ENCODE measurements at places on chromosomes 4 and X. TPM values are rescaled to one million over a fixed set of nuclear protein-coding genes. Genes with fewer than 3 reads are reported as not detected.

The DMD gene
- total RNA-seq, result 5.3 TPM

The RTL9 gene
- not detected for total RNA-seq

The GPR143 gene
- total RNA-seq, result 1.4 TPM

- H3K4me3 ChIP-seq, result no peak overlapping the region
- H3K4me1 ChIP-seq, result no peaks in the 10 kb centered on the region
- DNase-seq, result no peak
- no peaks in the 10 kb centered on the region for H3K36me3 ChIP-seq
- no peak overlapping the region for H3K27ac ChIP-seq
- H3K27me3 ChIP-seq, result peaks cover 5% of the 10 kb centered on the region
Measured at GRCh38 chrX:50718776-50719175, 95.2 kb downstream of the SHROOM4 start.

- no peaks in the 10 kb centered on the region for H3K4me1 ChIP-seq
- no peak for DNase-seq
- H3K27ac ChIP-seq, result no peak overlapping the region
- H3K27me3 ChIP-seq, result no peaks in the 10 kb centered on the region
- H3K36me3 ChIP-seq, result no peaks in the 10 kb centered on the region
Measured at GRCh38 chr4:8761167-8761823, 110.3 kb downstream of the HMX1 start.

DNA sequence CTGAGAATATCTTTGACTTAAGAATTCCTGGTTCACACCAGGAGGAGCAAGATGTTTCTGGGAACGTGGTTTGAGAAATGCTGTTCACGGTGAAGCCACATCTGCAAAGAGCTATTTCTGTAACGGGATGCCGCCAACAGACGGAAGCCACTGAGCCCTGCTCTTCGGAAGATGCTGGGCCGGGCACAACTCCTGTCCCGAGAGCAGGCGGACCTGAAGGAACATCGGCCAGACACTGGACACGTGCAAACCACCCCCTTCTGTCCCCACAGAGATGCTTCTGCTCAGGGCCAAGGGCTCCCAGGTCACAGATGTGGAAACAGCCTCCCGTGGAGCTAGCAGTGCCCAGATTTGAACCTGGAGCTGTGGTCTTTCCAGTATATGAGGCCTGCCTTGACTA lies 24.3 kb downstream of the HMX1 start:
- H3K4me1 ChIP-seq, result no peaks in the 10 kb centered on the region
- no peak overlapping the region for H3K4me3 ChIP-seq
- H3K27me3 ChIP-seq, result peaks cover 91% of the 10 kb centered on the region
- no peaks in the 10 kb centered on the region for H3K36me3 ChIP-seq
- H3K27ac ChIP-seq, result no peak overlapping the region

DNA sequence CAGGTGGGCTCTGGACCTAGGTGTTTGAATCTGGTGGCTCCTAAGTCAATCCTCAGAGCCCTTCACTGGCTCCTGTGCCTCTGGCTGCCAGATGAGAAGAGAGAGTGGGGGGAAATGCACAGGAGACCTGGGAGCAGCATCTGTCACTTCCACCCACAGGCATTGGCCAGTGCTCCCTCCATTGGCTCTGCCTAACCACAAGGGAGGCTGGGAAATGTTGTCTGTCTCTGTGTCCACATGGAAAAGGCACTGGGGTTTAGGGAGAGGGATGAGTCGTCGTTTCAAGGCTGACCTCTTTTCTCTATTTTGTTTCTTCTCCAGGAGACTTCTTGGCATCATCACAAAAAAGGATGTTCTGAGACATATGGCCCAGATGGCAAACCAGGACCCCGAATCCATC lies 76.4 kb downstream of the CLCN4 start:
- no peak for DNase-seq
- no peaks in the 10 kb centered on the region for H3K27me3 ChIP-seq
- H3K4me1 ChIP-seq, result no peaks in the 10 kb centered on the region
- H3K27ac ChIP-seq, result no peak overlapping the region
- H3K4me3 ChIP-seq, result no peak overlapping the region

DNA sequence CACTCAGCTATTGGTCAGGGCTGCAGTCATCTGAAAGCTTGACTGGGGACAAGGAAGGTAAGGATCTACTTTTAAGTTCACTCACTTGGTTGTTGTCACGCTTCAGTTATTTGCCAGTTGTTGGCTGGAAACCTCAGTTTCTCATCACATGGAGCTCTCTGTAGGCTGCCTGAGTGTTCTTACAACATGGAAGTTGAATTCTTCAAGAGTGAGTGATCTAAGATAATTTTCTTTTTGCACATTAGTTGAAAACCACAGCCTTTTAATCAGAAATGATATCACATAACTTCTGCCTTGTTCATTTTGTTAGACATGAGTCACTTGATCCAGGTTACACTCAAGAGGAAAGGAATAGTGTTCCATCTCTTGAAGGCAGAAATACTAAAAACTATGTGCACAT lies 552.7 kb downstream of the RAPGEF2 start:
- no peak overlapping the region for H3K4me3 ChIP-seq
- DNase-seq, result no peak
- no peak overlapping the region for H3K27ac ChIP-seq
- H3K4me1 ChIP-seq, result no peaks in the 10 kb centered on the region
- H3K27me3 ChIP-seq, result no peaks in the 10 kb centered on the region

DNA sequence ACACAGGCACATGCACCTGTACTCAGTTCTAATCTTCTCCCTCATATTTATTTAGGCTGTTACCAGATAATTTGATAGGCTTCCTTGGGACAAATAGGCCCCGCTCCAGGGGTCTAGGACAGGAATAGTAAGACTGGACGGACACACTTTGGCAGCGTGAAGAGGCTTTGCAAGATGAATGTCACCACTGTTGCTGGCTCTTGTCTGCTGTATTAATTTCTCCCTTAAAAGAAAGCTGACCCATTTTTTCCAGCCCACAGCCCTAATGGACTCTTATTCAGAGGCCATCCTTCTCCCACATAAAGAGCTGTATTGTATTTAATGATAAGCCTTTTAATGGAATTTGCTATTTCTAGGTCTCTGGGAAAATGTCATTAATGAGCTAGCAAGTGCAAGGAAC lies 18.0 kb downstream of the FAM184B start:
- no peak overlapping the region for H3K4me3 ChIP-seq
- no peak overlapping the region for H3K27ac ChIP-seq
- no peaks in the 10 kb centered on the region for H3K4me1 ChIP-seq

DNA sequence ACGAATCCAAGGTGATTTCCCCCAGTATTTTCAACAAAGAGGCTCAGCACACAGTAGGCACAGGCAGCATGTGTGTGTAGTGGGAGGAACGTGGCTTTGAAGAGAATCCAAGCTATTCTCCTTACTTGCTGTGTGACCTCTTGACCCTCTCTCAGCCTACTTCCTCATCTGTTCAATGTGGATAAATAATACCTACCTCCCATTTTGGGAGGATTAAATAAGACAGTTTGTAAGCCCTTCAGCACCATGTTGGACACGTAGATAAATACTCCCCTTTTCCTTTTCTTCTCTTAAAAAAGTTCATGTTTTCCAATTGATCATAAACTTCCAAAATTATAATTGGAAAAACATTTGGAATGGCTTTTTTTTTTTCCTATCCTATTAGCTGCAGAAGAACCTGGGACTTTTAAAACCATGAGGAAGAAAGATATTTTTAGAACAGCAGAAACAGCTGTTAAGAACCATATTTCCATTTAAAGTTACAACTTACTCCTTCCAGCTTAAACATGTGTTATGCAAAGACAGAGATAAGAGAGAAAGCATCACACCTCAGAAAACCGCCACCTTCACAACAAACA lies 56.1 kb upstream of the TMEM131L start:
- DNase-seq, result no peak
- H3K27ac ChIP-seq, result no peak overlapping the region
- H3K4me3 ChIP-seq, result no peak overlapping the region
- H3K36me3 ChIP-seq, result no peaks in the 10 kb centered on the region
- no peaks in the 10 kb centered on the region for H3K27me3 ChIP-seq

- no peaks in the 10 kb centered on the region for H3K27me3 ChIP-seq
- H3K36me3 ChIP-seq, result no peaks in the 10 kb centered on the region
- no peak overlapping the region for H3K4me3 ChIP-seq
- H3K4me1 ChIP-seq, result no peaks in the 10 kb centered on the region
- DNase-seq, result no peak
- H3K27ac ChIP-seq, result no peak overlapping the region
Measured at GRCh38 chr4:143882892-143883291, 22.5 kb downstream of the GYPE start.

GRCh38 chr4:54322818-54323417 lies 93.8 kb downstream of the PDGFRA start:
- DNase-seq, result no peak
- H3K36me3 ChIP-seq, result no peaks in the 10 kb centered on the region
- no peaks in the 10 kb centered on the region for H3K27me3 ChIP-seq
- H3K27ac ChIP-seq, result no peak overlapping the region
- peaks cover 3% of the 10 kb centered on the region for H3K4me1 ChIP-seq

DNA sequence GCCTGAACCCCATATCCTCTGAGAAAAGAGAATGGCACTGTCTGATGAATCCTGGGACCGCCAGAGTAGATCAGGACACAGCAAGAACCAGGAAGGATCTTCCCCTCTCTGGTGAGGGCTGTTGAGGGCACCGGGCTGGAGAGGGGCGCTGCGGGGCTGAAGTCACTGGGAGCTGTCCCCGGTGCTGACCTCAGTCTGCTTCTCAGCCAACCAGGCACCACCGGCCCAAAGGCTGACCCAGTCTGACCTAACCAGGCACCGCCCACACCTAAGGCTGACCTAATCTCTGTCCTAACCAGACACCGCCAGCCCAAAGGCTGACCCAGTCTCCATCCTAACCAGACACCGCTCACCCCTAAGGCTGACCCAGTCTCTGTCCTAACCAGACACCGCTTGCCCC lies 82.8 kb downstream of the CPZ start:
- no peaks in the 10 kb centered on the region for H3K4me1 ChIP-seq
- no peak overlapping the region for H3K4me3 ChIP-seq
- H3K27me3 ChIP-seq, result no peaks in the 10 kb centered on the region
- no peak for DNase-seq
- H3K36me3 ChIP-seq, result no peaks in the 10 kb centered on the region
- no peak overlapping the region for H3K27ac ChIP-seq
